ENCODE measurements at places on chromosomes 13 and 19.

- DNase-seq, result no peak
These were observed 1.1 kb upstream of the GTF3A start for GRCh38 chr13:27423333-27423732.

- no peak for DNase-seq
These were observed 9.6 kb downstream of the CD37 start for GRCh38 chr19:49344505-49345423.

GRCh38 chr13:27355894-27356293 is 68.5 kb upstream of the GTF3A start:
- no peak for DNase-seq

DNA sequence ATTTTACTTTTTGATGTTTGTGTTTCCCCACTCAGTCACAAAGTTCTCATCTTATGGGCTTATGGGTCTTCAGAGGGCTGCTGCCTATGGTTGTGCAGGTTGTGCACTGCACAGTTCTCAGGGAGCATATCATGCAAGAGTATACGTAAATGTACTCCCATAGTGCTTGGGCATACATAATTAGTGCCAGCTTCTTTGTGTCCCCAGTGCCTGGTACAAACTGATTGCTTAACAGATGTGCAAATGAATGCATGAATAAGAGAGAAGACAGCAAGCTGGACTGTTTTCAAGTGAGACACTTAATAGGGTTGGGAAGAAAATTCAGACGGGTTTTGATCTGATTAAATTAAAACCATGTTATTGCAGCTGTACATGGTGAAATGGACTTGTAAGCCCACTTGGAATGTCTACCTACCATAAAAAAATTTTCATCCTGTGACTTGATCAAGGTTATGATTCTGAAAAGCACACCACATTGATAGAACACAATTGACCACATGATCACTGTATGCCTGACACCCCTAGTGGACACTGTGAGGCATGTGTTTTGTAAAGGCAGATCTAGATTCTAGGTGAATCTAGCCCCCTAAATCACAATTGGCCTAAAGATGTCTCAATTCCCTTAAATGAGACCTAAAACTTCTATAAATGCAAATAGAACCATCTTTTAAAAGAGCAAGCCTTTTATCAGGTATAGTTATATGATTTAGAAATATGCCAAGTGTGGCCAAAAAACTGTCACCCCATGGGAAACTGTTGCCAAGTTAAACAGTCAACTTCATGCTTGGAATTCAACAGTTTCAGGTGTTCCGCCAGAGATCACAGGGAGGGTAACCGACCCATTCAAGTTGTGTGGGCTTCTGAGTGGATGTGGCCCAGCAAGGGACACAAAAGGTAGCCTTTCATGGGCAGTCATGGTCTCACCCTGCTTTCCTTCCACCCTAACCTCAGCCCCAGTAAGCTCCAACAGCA is 27.9 kb downstream of the FAM124A start:
- no peak for DNase-seq

GRCh38 chr13:48731001-48731658 is 77.4 kb downstream of the CYSLTR2 start:
- no peak for DNase-seq

GRCh38 chr13:112638157-112638750 is 50.3 kb upstream of the TUBGCP3 start:
- DNase-seq, result no peak

DNA sequence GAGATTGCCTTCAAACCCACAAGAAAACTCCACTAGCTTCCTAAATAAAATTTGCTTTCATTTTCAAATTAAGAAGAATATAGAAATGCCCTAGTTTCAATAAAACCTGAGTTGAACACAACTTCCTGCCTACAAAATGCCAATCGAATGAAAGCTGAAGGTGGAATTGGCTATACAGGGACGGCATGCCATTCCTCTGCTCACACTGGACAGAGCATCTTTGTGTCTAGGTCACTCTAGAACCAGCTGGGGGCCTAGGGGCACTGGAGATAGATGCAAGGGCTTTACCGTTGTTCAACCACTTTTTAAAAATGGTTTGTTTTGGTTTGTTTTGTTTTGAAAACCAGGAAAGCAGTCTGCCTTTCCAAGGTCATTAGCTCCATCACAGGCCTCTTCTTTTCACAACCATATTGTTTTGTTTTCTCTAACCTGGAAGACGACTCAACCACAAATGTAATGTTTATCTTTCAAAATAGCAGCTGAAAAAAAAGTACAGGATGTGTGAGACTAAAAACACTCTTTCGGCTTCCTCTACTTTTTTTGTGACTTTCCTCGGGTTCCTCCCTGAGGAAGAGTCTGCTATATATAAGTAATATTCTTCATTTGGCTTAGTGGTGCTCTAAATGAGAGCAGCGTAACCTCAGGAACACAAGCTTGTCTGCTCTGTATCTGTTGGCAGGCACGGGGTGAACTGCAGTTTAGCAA is 11.9 kb upstream of the ITM2B start:
- no peak for DNase-seq

Measured in stimulated activated CD4-positive, alpha-beta T cell treated with anti-CD3 and anti-CD28 coated beads, Interleukin-4, amount 100 ng/mL, for 1 hour (primary cell).